MCF 10A (cell line): ENCODE measurements at places on chromosomes 7 and 10. TPM values are rescaled to one million over a fixed set of nuclear protein-coding genes. Genes with fewer than 3 reads are reported as not detected.

GRCh38 chr7:139648941-139649425 is 125.5 kb downstream of the CLEC2L start:
- peaks cover 28% of the 10 kb centered on the region for H3K4me1 ChIP-seq
- H3K27me3 ChIP-seq, result no peaks in the 10 kb centered on the region
- H3K4me3 ChIP-seq, result no peak overlapping the region

DNA sequence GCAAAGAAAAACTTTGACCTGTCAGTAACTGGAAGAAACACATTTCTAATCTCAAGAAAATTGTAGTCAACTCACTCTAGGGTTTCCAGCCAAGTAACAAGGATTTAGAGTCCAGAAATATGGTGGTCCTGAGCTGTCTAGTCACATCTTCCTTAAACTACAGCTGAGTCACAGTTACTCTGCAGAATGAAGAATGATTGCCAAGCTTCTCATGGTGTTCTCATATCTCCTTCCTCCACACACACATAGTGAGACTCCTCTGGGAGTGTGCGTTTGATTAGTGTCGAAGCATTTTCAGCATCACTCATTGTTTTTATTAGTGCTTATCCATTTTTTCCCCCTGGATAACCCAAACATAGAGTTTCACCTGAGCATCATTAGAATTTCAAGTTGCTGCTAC is 93.1 kb upstream of the CXCL12 start:
- H3K27me3 ChIP-seq, result no peaks in the 10 kb centered on the region
- no peak overlapping the region for H3K27ac ChIP-seq
- H3K4me3 ChIP-seq, result no peak overlapping the region
- H3K36me3 ChIP-seq, result no peaks in the 10 kb centered on the region

GRCh38 chr7:91717681-91718470 is 162.6 kb downstream of the MTERF1 start:
- H3K4me1 ChIP-seq, result peaks cover 23% of the 10 kb centered on the region
- DNase-seq, result peak; percentile 12
- H3K27ac ChIP-seq, result no peak overlapping the region
- H3K36me3 ChIP-seq, result no peaks in the 10 kb centered on the region

- DNase-seq, result peak; percentile 36
- no peaks in the 10 kb centered on the region for H3K36me3 ChIP-seq
- no peaks in the 10 kb centered on the region for H3K27me3 ChIP-seq
- H3K4me1 ChIP-seq, result peaks cover 21% of the 10 kb centered on the region
- H3K4me3 ChIP-seq, result peak overlapping the region; percentile 69
Observed at GRCh38 chr10:13526948-13527863, 1.6 kb downstream of the BEND7 start.

GRCh38 chr10:132062641-132063390 is 2.9 kb upstream of the JAKMIP3 start:
- H3K4me1 ChIP-seq, result no peaks in the 10 kb centered on the region
- no peak for DNase-seq
- H3K27ac ChIP-seq, result no peak overlapping the region
- no peaks in the 10 kb centered on the region for H3K36me3 ChIP-seq

DNA sequence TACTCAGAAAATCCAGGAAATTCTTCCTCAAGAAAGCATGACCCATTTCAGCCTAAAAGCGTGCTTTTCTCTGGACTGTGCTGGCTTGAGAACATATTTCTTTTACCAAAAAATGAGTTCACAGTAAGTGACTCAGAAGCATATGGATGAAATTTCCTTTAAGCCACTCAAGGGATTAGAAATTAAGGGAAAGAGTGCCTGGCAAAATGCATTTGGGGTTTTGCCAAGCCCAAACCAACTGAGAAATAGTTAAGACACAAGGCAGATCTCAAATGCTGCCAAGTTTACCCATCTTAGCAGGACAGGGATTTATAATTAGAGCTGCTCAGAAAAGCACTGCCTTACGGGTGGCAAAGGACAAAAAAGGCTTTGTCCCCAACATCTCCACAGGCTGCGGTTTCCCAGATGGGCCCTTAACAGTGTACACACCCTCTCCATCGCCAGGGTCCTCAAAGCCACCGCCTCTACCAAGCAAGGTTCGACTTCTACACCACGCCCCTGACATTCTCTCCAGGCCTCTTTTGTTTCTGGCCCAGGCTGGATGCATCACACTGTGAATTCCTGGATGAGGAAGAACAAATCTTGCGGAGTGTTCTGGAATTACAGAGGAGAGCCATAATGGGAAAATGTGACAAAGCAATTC is 30.1 kb upstream of the CDHR3 start:
- no peaks in the 10 kb centered on the region for H3K36me3 ChIP-seq
- no peaks in the 10 kb centered on the region for H3K27me3 ChIP-seq
- no peak overlapping the region for H3K27ac ChIP-seq
- no peak overlapping the region for H3K4me3 ChIP-seq
- peak; percentile 35 for DNase-seq
- peaks cover 9% of the 10 kb centered on the region for H3K4me1 ChIP-seq

DNA sequence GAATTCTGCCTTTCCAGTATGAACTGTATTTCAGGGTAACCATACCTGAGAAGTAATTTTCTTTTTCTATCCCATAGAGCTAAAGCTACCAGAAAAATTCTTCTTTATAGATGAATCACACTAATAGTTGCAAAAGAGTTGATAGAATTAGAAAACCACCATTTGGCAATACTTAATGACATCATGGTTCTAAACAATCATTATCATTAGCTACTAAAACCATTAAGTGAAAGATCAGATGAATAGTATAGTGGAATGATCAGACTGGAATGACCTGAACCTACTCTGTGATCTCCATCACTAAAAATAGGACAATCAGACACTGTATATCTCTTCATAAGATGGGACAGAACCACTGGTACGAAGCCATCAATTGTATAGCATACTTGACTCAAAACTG is 19.8 kb upstream of the ZC3HAV1L start:
- H3K36me3 ChIP-seq, result peaks cover 68% of the 10 kb centered on the region

DNA sequence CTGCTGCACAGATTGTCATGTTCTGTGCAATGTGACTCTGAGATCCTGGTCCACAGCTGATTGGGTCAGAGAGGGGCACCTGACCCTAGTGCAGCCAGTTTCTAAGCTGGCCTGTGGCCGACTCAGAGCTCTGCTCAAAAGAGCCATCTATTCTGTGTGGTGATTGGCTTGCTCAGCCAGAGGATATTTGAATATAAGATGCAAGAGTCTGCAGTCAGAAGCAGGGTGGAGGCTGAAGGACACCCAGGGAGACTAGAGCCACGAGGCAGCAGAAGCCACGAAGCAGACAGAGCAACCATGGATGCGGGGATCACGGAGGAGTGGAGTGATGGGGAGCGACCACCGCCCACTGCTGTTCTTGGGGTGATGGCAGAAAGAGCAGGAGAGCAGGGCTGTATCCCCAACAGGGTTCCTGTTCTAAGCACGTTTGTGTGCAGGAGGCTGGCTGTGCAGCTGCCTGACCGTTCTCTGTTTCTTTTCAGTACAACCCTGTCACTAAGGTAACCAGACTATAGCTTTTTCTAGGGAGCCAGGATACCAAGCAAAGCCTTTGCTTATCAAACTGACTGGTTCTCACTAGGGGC is 19.5 kb upstream of the RHEB start:
- H3K27me3 ChIP-seq, result no peaks in the 10 kb centered on the region
- H3K4me1 ChIP-seq, result peaks cover 7% of the 10 kb centered on the region
- no peak overlapping the region for H3K4me3 ChIP-seq
- H3K27ac ChIP-seq, result no peak overlapping the region

DNA sequence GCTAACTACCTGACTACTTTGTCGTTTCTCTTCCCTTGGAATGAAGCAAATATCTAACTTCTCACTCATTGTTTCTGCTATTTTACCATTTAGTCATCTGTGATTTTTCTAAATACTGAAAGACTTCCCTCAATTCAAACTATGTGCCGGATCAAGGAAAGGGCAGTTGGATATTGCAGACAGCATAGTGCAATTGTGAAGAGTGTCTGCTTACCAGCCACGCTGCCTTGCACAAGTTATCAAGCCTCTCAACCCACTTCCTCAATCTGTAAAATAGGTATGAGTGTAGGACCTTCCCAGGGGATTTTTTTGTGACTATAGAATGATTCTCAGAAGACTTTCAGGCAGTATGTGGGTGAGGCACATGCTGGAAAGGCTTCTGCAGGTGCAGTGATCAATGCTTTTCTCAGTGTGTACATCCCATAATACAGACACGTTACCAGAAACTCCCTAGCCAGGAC is 54.3 kb downstream of the EGFR start:
- H3K4me3 ChIP-seq, result peak overlapping the region; percentile 80
- peak overlapping the region; percentile 100 for H3K27ac ChIP-seq
- H3K4me1 ChIP-seq, result peaks cover 40% of the 10 kb centered on the region
- DNase-seq, result no peak

GRCh38 chr7:28042721-28043120 is 137.9 kb downstream of the JAZF1 start:
- no peak overlapping the region for H3K27ac ChIP-seq
- H3K27me3 ChIP-seq, result no peaks in the 10 kb centered on the region
- H3K4me3 ChIP-seq, result no peak overlapping the region
- DNase-seq, result no peak
- H3K36me3 ChIP-seq, result peaks cover 10% of the 10 kb centered on the region

FXYD4 gene
- not detected in 2 replicates for total RNA-seq

- no peaks in the 10 kb centered on the region for H3K4me1 ChIP-seq
- H3K36me3 ChIP-seq, result no peaks in the 10 kb centered on the region
- H3K4me3 ChIP-seq, result no peak overlapping the region
- no peak overlapping the region for H3K27ac ChIP-seq
- DNase-seq, result no peak
Observed at GRCh38 chr7:25758559-25758958, 393.4 kb upstream of the NFE2L3 start.

DNA sequence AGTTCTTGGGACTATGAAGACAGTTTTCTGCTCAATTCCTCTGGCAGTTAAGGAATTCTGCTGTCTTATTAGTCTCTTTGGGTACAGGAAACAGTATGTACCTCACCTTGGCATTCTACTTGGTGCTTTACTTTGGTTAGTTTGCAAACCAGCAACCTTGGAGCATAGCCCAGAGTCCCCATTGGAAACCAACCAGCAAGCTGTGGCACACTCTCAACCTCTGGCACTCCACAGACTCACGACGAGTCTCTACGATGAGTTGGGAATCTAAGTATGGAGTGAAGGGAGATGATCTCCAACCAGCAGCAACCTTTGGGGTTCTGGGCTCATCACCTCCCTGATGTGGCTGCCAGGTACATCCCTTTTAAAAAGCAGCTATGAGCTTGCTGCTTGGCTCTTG is 43.8 kb downstream of the TPK1 start:
- no peaks in the 10 kb centered on the region for H3K27me3 ChIP-seq
- no peak for DNase-seq
- H3K27ac ChIP-seq, result no peak overlapping the region
- H3K4me1 ChIP-seq, result peaks cover 5% of the 10 kb centered on the region

DNA sequence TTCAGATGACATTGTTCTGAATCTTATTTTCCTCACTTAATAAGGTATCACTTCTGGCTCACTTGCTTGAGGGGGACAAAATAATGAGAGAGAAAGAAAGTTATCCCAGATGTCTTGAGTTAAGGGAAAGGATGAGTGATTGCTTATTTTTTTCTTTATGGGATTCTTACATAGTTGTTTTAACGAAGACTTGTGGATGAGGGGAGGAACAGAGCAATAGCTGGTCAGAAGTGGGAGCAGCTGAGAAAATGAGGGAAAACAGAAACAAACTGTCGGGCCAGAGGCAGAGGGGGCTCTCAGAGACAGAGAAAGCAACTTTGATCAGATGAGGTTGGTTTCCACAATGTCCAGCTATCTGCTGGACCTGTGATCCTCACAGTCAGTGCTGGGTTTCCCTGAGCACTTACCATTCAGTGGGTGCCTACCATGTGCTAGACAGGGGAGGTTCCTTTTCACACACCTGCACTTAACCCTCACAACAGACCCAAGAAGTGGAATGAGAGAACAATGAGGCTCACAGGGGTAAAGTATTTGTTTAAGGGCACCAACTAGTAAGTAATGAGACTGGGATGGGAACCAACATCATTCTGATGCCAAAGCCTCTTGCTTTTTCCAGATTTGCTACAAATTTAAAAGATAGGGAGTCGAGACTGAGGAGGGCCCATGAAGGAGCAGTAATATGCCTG is 64.2 kb downstream of the BICC1 start:
- H3K4me3 ChIP-seq, result no peak overlapping the region
- peaks cover 34% of the 10 kb centered on the region for H3K4me1 ChIP-seq
- H3K27me3 ChIP-seq, result no peaks in the 10 kb centered on the region
- no peaks in the 10 kb centered on the region for H3K36me3 ChIP-seq
- no peak for DNase-seq

DNA sequence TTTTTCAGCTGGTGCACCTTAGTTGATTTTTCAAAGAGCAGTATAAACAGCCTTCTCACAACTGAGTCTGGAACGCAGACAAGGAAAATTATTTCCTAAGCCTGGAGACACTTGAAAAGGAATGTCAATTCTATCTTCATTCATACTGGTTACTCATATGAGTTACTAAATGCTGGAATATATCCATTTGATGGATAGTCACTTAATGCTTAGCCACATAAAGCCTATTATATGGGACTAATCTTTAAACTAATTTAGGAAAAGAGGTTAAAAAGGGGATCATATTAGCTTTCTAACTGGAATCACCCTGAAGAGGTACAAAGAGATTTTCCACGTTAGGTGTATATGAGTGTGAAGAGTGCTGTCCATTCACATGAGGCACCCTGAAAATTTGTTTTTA is 1.7 kb upstream of the HOXA4 start:
- no peak for DNase-seq
- peaks cover 39% of the 10 kb centered on the region for H3K4me1 ChIP-seq
- no peak overlapping the region for H3K27ac ChIP-seq
- peak overlapping the region; percentile 12 for H3K4me3 ChIP-seq
- H3K27me3 ChIP-seq, result no peaks in the 10 kb centered on the region

DNA sequence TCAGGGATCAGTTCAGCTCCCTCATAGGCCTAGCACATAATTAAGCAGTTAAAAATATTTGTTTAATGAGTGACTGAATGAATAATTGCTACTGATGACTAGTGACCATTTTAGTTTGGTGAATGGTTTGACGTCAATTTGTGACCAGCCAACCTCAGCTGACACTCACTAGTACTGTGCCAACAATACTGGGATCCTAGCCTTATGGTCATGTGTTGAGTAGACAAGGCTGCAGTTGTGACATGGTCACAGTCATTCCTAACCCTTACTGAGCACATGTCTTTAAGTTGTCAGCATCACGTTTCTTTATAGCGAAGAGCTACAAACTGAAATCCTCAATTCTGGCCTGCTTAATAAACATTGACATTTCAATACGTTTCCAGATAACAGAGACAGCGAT is 86.9 kb upstream of the SLC26A5 start:
- H3K27me3 ChIP-seq, result peaks cover 57% of the 10 kb centered on the region
- H3K27ac ChIP-seq, result no peak overlapping the region
- DNase-seq, result no peak
- no peak overlapping the region for H3K4me3 ChIP-seq
- H3K36me3 ChIP-seq, result no peaks in the 10 kb centered on the region

RBM28 gene
- total RNA-seq, result 61.5 and 63.8 TPM in 2 replicates

DNA sequence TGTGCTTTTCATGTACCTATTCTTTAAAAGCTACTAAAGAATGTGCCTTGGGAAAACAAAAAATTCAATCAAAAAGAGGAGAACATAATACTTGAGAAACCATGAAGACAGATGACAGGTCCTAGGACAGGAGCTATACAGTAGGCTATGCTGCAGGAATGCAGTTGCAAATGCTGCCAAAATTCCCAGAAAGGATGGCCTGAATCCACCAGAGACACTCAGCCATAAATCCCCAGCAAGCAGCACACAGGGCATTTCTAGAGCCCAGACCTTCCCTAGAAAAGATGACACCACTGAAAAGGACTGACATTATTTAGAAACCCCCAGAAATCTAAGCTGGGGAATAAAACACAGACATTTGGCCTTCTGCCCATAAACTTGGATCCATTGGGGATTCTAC is 237.3 kb downstream of the C7orf25 start:
- no peaks in the 10 kb centered on the region for H3K36me3 ChIP-seq
- no peak overlapping the region for H3K27ac ChIP-seq
- no peak for DNase-seq
- H3K4me3 ChIP-seq, result no peak overlapping the region
